ENCODE measurements at places on chromosomes 2 and 18.

GRCh38 chr18:3213300-3214059, 6.3 kb downstream of the MYOM1 start:
- no peak for DNase-seq

DNA sequence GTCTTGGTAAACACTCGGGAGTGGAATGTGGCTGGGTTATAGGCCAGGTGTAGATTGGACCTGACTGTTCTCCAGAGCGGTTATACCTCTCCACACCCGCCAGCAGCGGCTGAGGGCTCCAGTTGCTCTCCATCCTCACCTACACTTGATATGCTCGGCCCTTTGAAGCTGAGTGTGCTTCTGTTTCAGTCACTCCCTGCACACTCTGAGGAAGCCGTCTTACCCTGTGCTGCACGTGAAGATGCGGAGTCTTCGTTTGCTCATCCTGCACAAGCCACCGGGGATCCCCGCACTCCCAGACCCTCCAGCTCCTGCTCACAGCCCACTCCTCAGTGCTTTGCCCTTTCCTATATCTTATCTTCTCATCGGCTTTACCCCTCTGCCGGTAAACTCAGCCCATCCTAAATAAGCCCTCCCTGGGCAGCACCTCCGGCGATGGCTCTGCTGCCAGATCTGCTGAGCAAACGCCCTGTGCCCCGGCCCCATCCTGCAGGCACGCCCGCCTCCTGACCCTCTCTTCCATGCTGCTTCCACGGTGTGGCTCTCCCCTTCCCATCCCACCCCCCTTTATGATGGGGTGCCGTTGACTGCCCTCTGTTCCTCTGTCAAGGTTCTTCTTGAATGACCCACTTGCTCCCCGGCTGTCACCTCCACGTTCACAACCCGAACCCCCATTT, 47.3 kb upstream of the ODC1 start:
- no peak for DNase-seq

DNA sequence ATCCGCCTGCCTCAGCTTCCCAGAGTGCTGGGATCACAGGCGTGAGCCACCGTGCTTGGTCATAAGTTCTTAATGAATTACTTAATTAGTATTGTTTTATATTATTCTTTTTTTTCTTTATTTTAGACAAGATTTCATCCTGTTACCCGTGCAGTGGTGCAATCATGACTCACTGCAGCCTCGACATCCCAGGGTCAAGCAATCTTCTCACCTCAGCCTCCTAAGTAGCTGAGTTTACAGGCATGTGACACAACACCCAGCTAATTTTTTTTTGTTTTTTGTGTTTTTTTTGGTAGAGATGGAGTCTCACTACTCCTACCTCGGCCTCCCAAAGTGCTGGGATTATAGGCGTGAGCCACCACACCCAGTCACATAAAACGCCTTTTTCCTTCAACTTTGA, 17.3 kb downstream of the C2orf42 start:
- no peak for DNase-seq

DNA sequence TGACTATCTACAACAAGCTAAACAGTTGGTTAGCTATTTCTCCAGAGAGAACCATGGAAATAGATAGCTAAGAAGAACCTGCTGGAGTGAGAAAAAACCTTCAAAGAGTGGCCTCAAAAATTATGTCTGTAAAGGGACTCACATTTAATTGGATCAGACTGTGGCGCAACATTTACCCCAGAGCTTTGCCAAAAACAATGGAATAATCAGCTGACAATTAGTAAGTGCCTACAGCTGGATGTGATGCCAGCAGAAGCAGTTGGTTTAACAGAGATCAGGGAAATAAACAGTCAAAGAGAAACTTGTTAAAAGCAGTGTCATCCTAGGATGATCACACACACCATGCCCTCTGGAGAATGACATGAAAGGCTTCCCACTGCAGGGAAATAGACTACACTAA, 310.7 kb downstream of the CLIP4 start:
- peak; percentile 42 for DNase-seq

DNA sequence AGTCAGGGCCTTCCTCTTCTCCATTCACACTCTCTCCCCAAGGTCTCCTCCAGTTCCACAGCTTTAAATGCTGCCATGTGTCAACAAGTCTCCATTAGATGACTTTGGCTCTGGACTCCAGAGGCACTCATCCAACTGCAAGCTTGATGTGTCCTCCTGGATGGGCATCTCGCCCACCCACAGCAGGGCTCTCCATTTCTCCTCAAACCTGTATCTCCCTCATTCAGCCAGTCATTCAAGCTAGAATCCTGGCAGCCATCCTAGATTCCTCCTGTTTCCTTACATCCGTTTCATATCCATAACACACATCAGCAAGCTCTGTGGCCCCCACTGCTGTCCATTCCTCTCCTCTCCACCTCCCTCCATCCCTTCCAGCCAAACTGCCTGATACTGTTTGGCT, 88.4 kb upstream of the AFF3 start:
- DNase-seq, result no peak

GRCh38 chr2:120586507-120587278, 149.0 kb upstream of the GLI2 start:
- DNase-seq, result no peak

- DNase-seq, result peak; percentile 7
These were observed 187.9 kb downstream of the VAPA start for GRCh38 chr18:10101729-10102128.

DNA sequence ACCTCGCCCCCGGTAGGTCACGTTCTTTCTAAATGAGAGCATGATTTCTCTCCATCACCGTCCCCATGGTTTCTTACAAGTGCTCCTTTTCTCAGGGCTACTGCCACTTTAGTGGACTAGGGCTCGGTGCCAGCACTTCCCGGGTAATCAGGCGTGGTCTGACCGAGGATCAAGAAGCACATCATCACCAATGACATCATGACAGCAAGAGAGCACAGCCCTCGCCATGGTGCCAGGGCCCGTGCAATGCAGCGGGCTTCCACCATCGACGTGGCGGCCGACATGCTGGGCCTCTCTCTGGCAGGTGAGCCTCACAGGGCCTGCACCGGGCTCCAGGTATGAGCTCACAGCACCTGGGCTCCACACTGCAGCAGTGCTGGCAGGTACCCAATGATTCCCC, 75.2 kb downstream of the INPP4A start:
- no peak for DNase-seq

DNA sequence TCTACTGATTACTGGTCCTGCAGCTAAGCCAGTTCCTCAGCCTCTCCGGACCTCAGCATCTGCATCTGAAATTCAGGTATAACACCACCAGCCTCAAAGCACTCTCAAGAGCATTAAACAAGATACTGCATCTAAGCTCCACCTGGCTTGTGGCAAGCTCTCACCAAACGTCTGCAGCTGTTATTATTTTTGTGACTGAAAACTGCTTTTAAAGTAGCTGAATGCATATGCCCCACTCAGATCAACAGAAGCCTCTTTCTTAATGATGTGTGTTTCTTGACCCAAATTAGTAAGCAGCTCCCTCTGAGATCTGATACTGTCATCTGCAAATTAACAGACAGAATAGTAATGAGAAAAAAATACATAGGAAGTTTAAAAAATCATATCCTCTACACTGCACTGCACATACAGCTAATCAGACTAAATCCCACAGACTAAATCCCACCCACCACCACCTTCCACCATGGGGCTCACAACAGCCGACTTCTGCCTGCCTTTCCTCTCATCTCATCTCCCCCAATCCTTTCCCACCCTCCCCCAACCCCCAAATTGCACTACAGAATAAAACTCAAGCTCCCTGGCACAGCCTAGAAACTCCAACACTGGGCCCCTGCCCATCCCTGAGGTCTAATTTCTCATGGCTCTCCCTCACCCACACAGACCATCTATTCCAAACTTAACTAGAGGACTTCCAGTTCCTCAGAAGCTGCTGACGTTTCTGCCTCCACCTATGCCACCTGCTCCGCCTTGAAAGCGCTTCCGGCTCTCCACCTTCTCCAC, 52.9 kb downstream of the TMEM163 start:
- no peak for DNase-seq

DNA sequence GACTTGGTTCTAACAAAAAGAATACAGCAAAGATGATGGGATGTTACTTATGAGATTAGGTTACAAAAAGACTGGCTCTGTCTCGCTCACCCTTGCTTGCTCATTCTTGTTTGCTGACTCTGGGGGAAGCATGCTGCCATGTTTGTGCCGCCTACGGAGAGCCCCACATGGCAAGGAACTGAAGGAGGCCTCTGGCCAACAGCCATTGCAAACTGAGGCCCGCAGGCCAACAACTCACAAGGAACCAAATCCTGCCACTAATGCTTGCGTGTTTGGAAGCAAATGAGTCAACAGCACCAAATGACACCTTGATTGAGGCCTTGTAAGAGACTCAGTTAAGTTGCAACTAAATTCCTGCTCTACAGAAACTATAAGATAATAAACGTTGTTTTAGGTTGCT, 297.6 kb upstream of the STON1 start:
- no peak for DNase-seq

DNA sequence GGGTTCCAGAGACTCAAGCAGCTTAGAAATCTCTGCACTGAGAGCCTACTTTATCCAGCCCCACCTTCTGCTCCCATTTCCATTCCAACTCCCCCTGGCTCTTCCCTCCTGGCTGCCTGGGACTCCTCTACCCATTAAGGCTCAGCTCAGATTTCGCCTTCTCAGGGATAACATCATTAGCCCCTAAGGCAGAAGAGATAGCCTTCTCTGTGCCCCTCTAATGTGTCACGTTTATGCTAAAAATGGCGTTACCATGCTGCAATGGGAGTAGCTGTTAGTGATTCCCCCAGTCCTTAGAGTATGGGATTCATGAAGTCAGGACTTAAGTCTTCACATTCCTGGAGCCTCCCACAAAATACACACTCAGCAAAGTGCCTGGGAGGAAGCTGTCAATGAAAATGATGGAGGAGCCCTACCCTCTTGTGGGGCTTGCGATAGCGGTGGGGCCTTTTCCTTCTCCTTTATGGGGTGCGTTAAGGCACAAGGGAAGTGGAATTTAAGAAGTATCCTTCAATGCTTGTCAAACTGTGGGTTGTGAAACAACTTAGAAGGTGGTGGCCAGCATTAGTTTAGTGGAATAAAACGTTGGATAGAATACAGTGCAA, 144.7 kb upstream of the COPS8 start:
- DNase-seq, result no peak

DNA sequence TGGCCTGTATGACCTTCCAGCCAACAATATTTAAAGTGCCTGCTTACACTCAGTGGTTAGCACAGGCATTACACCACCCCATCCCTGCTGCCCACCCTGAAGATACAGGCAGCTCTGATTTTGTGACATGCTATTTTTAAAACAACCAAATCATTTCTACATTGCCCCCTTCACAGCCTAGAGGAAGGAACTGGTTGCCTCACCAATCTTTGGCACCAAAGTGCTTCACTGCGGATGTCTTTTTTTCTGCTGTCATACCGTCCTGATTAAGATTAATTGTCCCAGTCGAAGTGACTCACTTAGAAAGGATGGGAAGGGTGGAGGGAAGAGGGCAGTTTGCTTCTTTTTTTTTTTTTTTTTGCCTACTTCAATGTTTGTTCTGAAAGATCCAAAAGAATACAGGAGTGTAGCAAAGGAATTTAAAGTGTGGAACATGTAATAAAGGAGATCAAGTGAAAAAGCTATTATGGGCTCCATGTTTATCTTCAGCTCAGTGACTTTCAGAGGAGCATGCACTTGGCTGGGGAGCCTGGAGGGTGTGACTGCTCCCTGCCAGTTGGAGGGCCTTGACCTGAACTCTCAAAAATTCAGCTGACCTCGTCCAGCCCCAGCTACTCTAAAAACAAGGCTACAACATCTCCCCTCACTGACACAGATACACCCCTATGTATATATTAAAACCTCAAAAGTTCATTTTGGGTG, 501.1 kb upstream of the TNP1 start:
- DNase-seq, result peak; percentile 61

GRCh38 chr18:26854292-26854881, 11.1 kb downstream of the AQP4 start:
- no peak for DNase-seq

GRCh38 chr2:150429384-150429961, 58.0 kb downstream of the RND3 start:
- no peak for DNase-seq

DNA sequence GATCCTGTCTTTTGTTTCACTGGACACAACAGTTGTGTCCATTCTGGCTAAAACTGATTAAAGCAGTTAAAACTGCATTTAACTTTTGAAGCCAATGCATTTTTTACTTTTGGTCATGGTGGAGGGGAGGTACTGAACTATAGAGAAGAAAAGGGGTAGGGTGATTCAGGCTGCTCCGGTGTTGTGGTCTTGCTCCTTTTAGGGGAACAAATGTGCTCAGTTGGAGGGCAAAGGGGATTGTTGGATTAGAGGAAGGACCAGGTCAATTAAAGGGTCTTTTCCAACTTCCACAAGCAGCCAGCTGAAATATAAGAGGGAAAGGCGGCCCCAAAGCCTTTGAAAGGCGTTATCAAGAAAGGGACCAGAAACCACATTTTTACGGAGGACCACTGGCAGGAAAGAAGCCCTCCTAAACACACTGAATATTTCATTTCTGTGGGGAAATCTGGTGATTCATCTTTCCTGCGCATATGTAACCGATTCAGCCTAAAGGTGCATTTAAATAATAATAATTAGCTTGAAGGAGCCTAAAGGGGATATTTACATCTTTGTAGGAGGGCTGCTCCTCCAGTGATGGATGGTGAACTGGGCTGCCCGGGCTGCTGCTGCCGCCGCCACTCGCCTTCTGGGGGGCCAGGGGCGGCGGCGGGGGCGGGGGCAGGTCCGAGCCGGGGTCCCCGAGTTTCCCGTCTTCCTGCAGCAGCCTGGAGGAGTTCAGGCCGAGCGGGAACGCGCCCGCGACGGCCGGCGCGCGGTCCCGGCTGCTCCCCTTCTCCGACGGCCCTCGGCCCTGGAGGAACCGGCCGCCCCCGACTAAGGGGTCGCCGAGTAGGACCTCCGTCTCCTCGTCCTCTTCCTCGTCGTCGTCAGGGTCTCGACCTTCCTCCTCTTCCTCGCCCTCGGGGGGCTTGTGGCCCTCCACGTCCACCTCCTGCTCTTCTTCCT, 5.2 kb downstream of the SKOR2 start:
- DNase-seq, result no peak

GRCh38 chr2:23603581-23603980, 218.6 kb downstream of the KLHL29 start:
- DNase-seq, result no peak

DNA sequence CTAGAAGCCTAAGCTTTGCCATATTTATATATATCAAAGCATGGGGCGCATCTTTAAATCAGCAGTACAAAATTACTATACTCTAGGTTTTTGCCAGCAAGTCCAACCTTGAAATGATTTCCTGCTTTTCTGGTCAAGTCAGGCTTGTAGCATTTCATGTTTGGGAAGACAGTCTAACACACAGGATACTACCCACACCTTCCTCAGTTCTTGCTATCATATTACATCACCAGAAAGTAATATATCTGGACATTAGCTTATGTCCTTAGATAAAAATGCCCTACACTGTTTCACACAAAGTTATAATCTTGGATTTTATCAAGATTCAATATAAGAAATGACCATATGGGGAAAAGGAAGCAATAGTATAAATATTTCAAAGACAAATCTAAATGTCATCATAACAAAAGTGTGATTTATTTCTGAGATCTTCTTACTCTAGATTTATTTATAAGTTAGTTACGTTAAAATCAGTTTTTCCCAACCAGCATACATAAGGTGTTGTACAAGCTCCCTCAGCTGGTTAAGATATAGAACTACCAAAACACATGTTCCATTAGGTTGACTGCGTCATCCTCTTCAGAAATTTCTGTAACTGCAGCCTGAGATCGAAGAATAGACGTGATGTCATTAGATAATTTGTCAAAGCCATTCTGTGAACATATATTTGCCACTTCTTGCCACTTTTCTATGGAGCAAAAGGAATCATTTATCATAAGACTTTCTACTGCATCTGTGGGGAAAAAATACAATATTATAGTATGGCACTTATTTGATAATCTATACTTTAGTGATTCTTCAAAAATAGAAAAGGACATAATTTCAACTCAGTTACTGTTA, 56.6 kb downstream of the CLHC1 start:
- DNase-seq, result peak; percentile 89

- no peak for DNase-seq
These were observed 1.7 kb upstream of the CATIP start for GRCh38 chr2:218354850-218355443.

All from adipocyte (in vitro differentiated cells).